ENCODE measurements at places on chromosomes 4 and X.

DNA sequence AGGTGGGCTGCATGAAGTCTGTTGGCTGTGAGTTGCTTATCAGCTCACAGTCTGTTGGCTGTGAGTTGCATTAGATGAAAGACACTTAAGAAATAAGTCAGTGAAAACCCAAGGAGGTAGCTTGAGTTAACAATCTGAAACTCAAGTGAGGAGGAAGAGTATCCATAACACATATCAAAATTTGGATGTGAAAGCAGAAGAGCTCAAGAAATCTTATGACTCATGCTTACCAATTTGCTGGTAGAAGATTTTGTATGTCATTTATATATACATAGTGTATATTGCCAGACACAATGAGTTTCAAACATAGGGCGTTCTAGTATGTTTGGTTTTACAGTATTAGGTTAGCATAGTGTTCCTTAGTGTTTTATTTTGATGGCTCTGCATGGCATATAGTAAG lies 107.4 kb downstream of the DDIT4L start:
- no peak for DNase-seq

DNA sequence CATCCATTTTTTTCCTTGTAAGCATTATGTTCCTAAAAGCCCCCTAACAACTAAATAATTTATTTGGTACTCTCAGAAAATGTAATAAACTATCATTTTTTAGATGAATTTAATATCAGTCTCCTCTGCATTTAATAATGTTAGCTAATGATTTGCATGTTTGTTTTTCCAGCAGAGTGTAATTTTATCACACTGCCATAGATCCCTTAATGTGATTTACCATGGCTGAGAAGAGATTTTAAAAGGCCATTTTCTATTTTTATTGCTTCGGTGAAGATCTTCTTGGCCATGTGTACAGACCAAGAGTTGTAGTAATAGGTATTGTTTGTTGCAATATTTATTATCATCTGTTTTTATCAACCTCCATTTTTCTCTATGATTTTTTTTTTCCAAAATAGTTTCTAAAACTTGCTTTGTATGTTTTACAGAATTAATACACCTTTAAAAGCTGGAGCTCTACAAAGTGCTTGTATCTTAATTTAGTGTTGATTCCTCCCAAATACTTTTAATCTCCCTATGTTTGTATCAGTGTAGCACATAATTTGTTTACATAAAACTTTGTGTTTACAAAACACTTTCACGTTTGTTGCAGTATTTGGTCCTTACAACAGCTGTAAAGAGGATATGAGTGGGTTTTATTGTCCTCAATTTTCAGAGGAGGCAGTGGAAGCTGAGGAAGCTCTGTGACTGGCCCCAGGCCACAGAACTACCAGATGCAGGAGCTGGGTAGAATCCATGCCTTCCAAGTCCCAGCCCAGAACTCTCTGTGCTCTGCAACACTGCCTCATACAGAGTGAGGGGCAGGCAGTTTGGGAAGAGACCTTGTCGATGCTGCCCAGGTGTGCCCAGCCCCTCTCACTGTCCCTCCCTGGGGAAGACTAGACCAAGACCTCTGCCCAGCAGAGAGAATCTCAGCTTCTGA lies 58.1 kb downstream of the FAM114A1 start:
- DNase-seq, result no peak

GRCh38 chrX:109862433-109862832 lies 129.4 kb upstream of the ACSL4 start:
- DNase-seq, result no peak

- DNase-seq, result no peak
Observed at GRCh38 chr4:2436301-2436700, 17.5 kb downstream of the CFAP99 start.

DNA sequence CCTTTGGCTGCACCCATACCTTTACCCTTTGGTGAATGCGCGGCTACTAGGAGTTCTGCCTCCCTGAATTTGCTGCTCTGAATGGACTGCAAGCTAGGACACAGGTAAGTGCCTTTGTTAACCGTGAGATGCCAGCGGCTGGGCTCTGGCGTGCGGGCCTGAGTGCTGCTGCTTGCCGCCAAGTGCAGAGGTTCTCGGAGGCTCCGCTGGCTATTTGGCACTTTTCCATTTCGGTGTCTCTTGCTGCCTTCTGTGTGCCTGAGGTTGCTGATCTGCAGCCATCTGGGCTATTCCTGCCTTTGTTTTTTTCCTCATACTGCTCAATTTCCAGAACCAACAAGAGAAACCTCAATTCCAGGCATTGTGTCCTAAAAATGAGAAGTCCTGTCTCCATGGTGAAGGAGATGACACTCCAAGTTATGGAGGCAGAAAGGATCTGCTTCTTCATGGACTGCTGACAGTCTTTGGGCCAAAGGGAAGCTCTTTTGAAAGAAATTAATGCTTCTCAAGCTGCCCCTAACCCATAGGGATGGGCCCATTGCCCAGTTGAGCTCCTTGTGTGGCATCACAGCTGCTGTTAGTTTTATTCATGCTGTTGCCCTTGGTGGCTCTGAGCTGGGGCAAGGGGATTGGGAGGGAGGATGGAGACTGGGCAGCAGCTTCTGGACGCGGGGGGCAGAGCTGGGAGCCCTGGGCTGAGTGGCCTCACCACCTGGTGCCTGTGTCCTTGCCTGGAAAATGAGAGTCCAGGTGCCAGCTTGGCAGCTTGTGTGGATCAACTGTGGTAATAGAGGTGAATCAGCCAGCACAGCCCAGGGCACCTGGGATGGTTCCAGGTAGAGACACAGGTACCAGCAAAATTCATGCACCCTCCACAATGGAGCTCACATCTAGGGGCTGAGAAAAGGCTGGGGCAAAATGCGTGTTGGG lies 3.8 kb upstream of the TBC1D14 start:
- DNase-seq, result no peak

GRCh38 chr4:55348466-55348865 lies 2.4 kb downstream of the SRD5A3 start:
- DNase-seq, result no peak

GRCh38 chr4:165464376-165464775 lies 85.6 kb downstream of the CPE start:
- no peak for DNase-seq

Data from neural crest cell (in vitro differentiated cells).